Astrocyte (in vitro differentiated cells and primary cell): ENCODE measurements at places on chromosomes 11 and 22. TPM values are rescaled to one million over a fixed set of nuclear protein-coding genes. Genes with fewer than 3 reads are reported as not detected.

PNPLA5 gene
- not detected in 2 replicates for total RNA-seq

DNA sequence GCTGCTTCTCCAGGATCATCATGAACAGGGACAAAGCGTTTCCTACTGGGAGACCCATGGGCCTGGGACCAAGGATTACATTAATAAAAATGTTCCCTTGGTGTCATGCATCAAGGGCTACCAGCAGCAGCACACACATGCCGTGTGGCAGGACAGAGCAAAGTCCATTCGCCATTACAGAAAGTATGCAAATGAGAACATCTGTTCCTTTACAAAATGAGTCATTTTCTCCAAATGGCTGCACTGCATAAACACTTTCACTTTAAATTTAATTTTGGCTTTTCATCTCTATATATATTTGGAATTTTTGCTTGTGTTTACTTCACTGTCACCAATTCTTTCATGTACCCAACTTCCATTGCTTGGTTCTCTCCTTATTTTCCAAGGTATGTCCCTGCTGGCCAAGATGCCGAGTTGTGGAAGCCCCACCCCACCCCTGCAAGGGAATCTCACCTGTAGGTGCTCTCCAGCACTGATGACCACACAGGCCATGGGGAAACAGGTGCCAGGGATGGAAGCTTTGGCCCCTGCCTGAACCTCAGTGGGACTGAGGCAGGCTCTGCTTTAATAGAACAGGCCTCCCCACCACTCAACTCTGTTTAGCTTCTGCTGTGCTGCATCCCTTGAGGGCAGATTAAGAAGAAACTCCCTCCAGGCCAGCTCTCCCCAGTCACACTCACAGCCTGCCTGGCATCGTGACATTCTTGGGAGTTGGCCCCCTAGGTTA, 15.6 kb upstream of the GNAZ start:
- no peak overlapping the region for H3K4me3 ChIP-seq
- no peak overlapping the region for H3K27ac ChIP-seq
- H3K36me3 ChIP-seq = no peaks in the 10 kb centered on the region
- peaks cover 4% of the 10 kb centered on the region for H3K27me3 ChIP-seq
- no peaks in the 10 kb centered on the region for H3K4me1 ChIP-seq

- no peak overlapping the region for H3K4me3 ChIP-seq
- H3K27me3 ChIP-seq = peaks cover 4% of the 10 kb centered on the region
- H3K27ac ChIP-seq = no peak overlapping the region
- H3K36me3 ChIP-seq = no peaks in the 10 kb centered on the region
- no peak for DNase-seq
Observed at GRCh38 chr11:75543806-75544205, 18.1 kb upstream of the GDPD5 start.

DNA sequence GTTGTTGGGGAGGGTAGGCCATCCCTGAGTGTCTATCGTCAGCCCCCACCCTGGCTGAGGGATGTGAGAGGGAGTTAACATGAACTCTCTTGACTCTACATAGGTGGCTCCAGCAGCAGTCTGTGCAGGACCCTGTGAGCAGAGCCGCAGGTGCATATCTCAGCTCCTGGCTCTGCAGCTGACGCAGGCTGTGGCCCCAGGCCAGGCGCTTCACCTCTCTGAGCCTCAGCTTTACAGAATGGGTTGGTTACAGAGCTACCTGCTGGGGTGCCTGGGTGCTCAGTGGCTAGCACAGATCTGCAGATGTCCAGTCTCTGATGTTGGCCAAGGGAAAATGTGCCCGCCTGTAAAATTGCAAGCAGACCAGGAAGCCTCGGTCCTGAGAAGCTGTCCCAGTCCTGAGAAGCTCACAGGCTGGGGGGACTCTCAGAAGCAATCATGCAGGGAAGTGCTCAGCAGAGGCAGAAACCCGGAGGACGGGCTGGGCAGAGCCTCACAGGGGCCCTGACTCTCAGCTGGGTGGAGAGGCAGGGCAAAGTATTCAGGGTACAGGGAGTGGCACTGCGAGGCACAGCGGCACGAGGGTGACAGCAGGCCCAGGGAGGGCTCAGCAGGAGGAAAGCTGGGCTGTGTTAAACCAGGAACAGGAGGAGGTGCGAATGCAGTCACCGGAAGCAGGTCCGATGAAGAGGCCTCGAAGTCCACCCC, 15.9 kb upstream of the LRP5 start:
- H3K36me3 ChIP-seq = no peaks in the 10 kb centered on the region
- no peak overlapping the region for H3K4me3 ChIP-seq
- DNase-seq = no peak
- H3K4me1 ChIP-seq = no peaks in the 10 kb centered on the region
- H3K27ac ChIP-seq = no peak overlapping the region
